EL (cell line): ENCODE measurements at places on chromosomes 3 and 15.

- DNase-seq = no peak
Measured at GRCh38 chr3:71891483-71891882, 106.5 kb upstream of the PROK2 start.

DNA sequence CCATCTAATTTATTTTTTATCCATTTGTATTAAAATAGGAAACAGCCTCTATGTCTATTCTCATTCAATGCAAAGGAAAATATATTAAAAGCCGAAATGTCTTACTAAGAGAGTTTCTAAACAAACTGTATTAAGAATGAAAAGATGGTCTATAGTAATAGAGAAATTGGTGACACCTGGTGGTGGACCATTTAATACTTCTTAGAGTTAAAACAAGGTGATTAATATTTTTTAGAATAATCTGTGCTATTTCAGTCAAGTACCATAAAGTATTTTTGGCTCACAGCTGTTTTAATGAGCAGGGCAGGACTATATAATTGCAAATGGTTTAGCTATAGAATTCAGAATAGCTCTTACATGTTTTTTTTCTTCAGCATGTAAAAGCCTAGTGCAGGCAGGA lies 55.7 kb downstream of the SYNPR start:
- no peak for DNase-seq

DNA sequence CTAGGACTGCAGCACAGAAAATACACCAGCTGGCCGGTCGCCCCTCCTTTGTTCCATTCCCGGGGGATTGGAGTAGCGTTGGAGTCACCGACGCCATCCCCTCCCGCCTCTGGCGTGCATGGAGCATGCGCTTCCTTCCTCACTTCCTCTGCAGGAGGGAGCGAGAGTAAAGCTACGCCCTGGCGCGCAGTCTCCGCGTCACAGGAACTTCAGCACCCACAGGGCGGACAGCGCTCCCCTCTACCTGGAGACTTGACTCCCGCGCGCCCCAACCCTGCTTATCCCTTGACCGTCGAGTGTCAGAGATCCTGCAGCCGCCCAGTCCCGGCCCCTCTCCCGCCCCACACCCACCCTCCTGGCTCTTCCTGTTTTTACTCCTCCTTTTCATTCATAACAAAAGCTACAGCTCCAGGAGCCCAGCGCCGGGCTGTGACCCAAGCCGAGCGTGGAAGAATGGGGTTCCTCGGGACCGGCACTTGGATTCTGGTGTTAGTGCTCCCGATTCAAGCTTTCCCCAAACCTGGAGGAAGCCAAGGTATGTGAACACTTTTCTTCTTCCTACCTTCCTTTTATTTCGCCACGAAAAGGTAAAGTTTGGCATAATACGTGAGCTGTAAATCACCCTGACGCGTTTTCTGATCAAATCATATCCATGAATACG lies at the start of gene SCG3:
TSS of gene SCG3 (plus strand) at position 201 of the 661 bp plus-strand sequence. CDS start at position 454, 253 bp downstream.
- peak; percentile 32 for DNase-seq

- no peak for DNase-seq
Measured at GRCh38 chr3:50390508-50391224, 31.3 kb upstream of the TMEM115 start.

GRCh38 chr3:56857178-56857577 lies 55.4 kb upstream of the ARHGEF3 start:
- DNase-seq = no peak

DNA sequence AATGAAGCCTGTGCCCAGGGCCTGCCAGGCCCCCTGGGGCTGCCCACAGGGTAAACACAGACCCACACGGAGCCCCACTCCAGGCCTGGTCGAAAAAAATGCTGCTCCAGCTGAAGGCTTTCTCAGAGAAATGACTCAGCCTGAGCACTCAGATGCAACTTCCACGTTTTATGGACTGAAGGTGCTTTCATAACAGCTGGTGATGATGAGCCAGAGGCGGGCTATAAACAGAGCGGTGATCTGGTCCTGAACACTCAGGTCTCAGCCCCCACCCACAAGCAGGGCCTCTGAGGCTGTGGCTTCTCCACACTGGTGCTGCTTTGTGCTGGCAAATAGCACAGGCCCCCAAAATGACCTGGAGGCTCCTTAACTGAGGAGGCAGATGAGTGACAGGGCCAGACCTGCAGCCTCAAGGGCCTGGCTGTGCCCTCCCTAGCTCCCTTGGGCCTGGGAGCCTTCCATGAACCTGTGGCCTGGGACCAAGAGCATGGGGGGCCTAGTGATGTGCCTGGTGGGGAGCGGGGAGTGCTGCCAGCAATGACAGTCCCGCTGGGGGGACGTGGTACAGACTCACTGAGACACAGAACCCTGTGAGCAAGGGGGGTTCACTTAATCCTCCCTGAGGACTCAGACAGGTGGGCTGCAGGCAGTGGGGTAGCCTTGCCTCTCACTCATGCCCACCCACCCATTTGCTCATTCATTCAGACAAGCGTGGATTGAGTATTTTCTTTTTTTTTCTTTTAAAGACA lies 23.0 kb upstream of the FURIN start:
- DNase-seq = peak; percentile 86

DNA sequence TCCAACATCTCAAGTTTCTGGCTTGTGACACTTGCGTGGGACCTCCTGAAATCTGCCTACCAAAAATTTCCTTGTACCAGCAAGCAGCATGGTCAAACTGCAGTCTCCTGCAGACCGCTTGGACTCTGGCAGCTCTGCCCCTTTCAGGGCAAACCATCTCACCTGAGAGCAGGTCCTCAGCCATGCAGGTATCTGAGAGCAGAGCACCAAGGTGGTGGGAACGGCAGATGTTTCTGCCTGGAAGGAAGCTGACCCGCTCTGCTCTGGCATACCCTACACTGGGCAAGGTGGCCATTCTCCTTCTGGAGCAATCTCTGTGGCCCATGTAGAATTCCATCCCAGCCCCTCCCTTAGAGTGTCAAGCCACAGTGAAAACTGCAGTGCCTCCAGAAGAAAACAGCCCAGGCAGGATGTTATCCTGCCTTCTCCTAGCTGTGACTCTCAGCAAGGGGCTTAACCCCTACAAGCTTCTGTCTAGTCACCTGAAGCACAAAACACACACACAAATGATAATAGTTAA lies 21.6 kb downstream of the MESD start:
- DNase-seq = no peak

DNA sequence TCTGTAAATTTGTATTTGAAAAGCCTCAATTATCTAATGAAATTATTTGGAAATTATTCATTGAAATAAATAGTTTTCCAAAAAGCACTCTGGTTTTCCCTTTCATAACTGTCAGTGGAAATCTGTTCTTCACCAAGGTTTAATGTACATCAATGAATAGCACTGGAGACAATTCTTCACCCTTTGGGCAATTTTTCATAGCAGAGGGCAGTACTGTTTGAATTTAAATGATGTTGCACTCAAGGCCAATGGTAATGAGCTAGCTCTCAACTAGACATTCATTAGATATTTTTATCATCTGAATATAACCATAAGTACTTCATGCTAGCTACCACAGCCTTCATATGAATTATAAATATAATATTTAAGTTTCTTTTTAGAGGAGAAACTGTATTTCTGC lies 658.2 kb upstream of the CCDC54 start:
- no peak for DNase-seq

- DNase-seq = no peak
Measured at GRCh38 chr3:111797171-111797615, 61.9 kb upstream of the PHLDB2 start.

GRCh38 chr15:85750319-85751290 lies 44.1 kb downstream of the KLHL25 start:
- DNase-seq = no peak

- peak; percentile 88 for DNase-seq
Measured at GRCh38 chr3:170809007-170809974, 60.7 kb downstream of the RPL22L1 start.
